ENCODE measurements at places on chromosomes 13 and 19. TPM values are rescaled to one million over a fixed set of nuclear protein-coding genes. Genes with fewer than 3 reads are reported as not detected.

GRCh38 chr19:7348587-7349230 lies at the start of gene ARHGEF18:
Gene ARHGEF18 (plus strand): TSS chr19:7348937. CDS start chr19:7362891, 13,954 bp downstream.
- no peak within 1 kb of the TSS for H3K27ac ChIP-seq
- no peak within 1 kb of the TSS for H3K4me3 ChIP-seq
- DNase-seq: no peak
- no peaks in the 10 kb centered on the region for H3K36me3 ChIP-seq
- no peaks in the 10 kb centered on the region for H3K4me1 ChIP-seq
- H3K27me3 ChIP-seq: no peaks in the 10 kb centered on the region

DNA sequence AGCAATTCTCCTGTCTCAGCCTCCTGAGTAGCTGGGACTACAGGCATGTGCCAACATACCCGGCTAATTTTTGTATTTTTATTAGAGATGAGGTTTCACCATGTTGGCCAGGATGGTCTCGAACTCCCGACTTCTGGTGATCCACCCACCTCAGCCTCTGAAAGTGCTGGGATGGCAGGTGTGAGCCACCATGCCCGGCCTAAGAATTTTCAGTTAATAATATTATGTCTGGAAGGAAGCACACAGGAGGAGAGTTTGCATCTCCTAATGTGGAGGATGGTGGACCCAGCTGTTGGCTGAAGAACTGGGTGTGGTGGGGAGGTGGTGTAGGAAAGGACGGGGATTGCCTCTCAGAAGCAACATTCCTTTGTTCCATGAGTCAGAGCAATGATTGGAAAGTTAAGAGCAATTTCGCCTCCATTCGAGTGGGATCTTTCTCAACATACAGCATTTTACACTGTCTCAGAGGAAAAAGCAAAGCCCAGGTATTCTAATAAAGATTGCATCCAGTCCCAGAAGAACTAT lies 11.9 kb downstream of the PDCD2L start:
- no peak overlapping the region for H3K27ac ChIP-seq
- no peaks in the 10 kb centered on the region for H3K27me3 ChIP-seq
- DNase-seq: no peak
- peaks cover 2% of the 10 kb centered on the region for H3K36me3 ChIP-seq

GRCh38 chr19:4633140-4633967 lies 6.0 kb upstream of the TNFAIP8L1 start:
- H3K4me1 ChIP-seq: peaks cover 24% of the 10 kb centered on the region
- no peak overlapping the region for H3K4me3 ChIP-seq
- H3K36me3 ChIP-seq: no peaks in the 10 kb centered on the region
- H3K27ac ChIP-seq: peak overlapping the region; percentile 28

DNA sequence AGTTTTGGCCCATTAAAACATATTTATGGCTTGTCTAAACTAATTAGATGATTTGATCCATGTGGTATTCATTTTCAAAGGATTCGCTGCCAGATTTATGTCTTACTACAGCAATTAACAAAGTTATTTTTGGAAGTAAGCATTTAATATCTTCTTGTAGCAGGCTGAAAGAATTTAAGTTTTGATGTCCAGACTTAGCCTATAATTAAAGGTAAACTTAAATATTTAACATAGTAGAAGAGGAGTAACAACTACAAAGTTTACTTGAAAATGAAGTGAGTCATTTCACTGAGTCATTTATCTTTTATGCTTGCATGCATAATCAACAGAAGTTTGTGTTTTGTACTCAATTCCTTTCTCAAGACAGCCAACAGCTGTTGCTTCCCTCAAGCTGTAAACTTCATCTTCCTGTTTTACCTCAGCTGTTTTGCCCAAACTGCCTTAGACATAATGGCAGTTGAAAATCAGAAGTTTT lies 58.1 kb downstream of the EDNRB start:
- H3K4me3 ChIP-seq: no peak overlapping the region
- H3K27ac ChIP-seq: no peak overlapping the region
- no peaks in the 10 kb centered on the region for H3K27me3 ChIP-seq
- DNase-seq: no peak

- H3K27me3 ChIP-seq: no peaks in the 10 kb centered on the region
- H3K4me1 ChIP-seq: peaks cover 34% of the 10 kb centered on the region
- H3K36me3 ChIP-seq: no peaks in the 10 kb centered on the region
- peak; percentile 93 for DNase-seq
These were observed 129.9 kb downstream of the FOXO1 start for GRCh38 chr13:40536443-40537113.

- no peak for DNase-seq
- peaks cover 16% of the 10 kb centered on the region for H3K4me1 ChIP-seq
- H3K4me3 ChIP-seq: peak overlapping the region; percentile 46
- H3K27me3 ChIP-seq: no peaks in the 10 kb centered on the region
These were observed 21.9 kb downstream of the IPO5 start for GRCh38 chr13:97975280-97975847.

The ZNF446 gene
- 8.2 TPM for total RNA-seq

GRCh38 chr19:58097349-58097748 lies 682 bp downstream of the ZSCAN18 start:
- H3K36me3 ChIP-seq: no peaks in the 10 kb centered on the region
- DNase-seq: no peak
- peaks cover 13% of the 10 kb centered on the region for H3K4me1 ChIP-seq
- no peak overlapping the region for H3K4me3 ChIP-seq
- H3K27ac ChIP-seq: no peak overlapping the region

DNA sequence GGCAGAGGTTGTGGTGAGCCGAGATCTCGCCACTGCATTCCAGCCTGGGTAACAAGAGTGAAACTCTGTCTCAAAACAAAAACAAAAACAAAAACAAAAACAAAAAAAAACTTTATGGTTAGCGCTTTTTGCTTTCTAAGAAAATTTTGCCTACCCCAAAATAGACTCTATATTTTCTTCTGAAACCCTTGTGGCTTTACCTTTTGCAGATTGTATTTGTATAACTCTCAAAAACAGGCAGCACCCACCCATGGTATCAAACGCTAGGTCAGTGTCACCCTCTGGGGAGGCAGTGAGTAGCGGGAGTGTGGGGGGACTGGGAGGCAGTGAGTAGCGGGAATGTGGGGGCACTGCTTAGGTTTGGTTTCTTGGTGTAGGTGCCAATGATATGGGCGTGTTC lies 7.5 kb upstream of the SLC39A3 start:
- H3K4me3 ChIP-seq: no peak overlapping the region
- H3K27ac ChIP-seq: no peak overlapping the region
- no peaks in the 10 kb centered on the region for H3K27me3 ChIP-seq
- peaks cover 5% of the 10 kb centered on the region for H3K4me1 ChIP-seq

Data from body of pancreas (tissue), 4 donors.